ENCODE measurements at places on chromosomes 13 and 19. TPM values are rescaled to one million over a fixed set of nuclear protein-coding genes. Genes with fewer than 3 reads are reported as not detected.

Gene GRK1
- total RNA-seq: 0.17 TPM

Gene GPALPP1
- 27.1 TPM for total RNA-seq

Gene NANOS3
- 0.60 TPM for total RNA-seq

Gene CDC34
- 89.9 TPM for total RNA-seq

Gene ZNF460
- 63.7 TPM for total RNA-seq

Gene ZNF729
- not detected for total RNA-seq

Gene C19orf73
- not detected for total RNA-seq

Gene ZNF681
- 4.4 TPM for total RNA-seq

Gene DAND5
- total RNA-seq: not detected

Gene DHDH
- total RNA-seq: 0.72 TPM

Gene UBE2L5
- total RNA-seq: not detected

Gene SLC25A41
- 0.27 TPM for total RNA-seq

Gene HIPK4
- 0.07 TPM for total RNA-seq

Gene NDUFA7
- total RNA-seq: 44.9 TPM
